ENCODE measurements at places on chromosomes 7 and 10.

DNA sequence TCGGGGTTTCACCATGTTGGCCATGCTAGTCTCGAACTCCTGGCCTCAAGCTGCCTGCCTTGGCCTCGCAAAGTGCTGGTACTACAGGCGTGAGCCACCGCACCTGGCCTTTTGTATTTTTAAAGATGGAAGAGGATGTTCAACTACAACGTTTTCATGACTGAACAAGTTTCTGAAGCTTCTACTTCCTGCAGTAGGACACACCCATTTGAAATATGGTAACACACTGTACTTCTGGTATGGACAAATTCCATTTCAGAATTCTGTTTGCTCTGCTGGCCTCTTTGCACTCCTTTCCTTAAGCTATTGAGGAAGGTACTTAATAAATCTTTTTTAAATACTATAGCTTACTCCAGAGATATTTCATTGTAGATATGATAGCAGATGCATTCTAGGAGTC is 10.9 kb upstream of the CDK1 start:
- no peak for DNase-seq

DNA sequence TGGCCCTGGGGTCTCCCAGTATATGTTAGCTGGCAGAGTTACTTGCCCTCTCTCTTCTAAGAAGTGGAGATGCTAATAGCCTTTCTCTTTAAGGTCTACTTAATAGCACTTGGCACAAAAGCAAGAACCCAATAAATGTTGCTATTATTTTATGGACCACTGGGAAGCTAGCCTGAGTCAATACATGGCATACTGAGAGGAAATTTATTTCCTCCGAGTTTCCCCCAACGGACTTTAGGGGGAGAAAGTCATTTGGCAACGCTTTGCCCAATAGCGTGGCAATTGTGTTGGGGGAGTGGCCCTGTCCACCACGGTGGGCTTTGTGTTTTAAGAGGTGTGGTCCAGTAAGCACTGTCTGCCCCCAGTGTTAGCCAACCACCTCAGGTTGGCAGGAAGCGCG is 87.4 kb upstream of the SMNDC1 start:
- no peak for DNase-seq

- DNase-seq: no peak
Measured at GRCh38 chr10:86472061-86472460, 49.5 kb downstream of the WAPL start.

GRCh38 chr10:103711351-103711994 is 143.9 kb downstream of the SH3PXD2A start:
- no peak for DNase-seq

- DNase-seq: no peak
Measured at GRCh38 chr10:31739146-31739545, 189.5 kb downstream of the ARHGAP12 start.

GRCh38 chr7:76390092-76390491 is 19.4 kb downstream of the SSC4D start:
- DNase-seq: no peak

- DNase-seq: peak; percentile 73
Measured at GRCh38 chr10:15461353-15462108, 90.4 kb upstream of the FAM171A1 start.

GRCh38 chr10:35870665-35871310 is 228.7 kb upstream of the FZD8 start:
- DNase-seq: no peak
